ENCODE measurements at places on chromosomes 2 and 18.

GRCh38 chr2:128405467-128405900 is 86.8 kb upstream of the HS6ST1 start:
- DNase-seq, result no peak

- no peak for DNase-seq
These were observed 1.3 kb downstream of the DCDC2C start for GRCh38 chr2:3704692-3705091.

GRCh38 chr2:6143812-6144211 is 451.6 kb downstream of the SOX11 start:
- DNase-seq, result no peak

GRCh38 chr2:5713101-5713500 is 20.9 kb downstream of the SOX11 start:
- no peak for DNase-seq

DNA sequence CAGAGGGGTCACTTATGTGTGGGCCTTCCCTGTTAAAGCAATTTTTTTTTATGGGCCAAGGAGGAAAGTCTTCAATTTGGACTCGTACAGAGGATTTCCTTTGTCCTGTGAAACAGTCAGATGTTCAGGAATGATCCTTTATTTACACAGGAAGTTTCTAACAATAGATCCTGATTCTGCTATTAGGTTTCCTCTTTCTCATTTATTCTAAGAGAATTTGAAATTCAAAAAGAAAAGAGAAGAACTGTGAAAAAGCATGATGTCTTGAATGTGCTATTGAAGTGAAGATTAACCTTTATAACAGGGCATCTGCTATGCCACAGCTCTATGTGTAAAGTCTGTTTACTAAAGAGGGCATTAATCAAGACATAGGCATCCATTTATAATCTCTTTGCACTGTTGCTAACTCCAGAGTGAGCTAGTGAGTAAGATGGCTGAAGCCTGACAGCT is 105.3 kb upstream of the FAM98A start:
- no peak for DNase-seq

GRCh38 chr2:152466980-152467676 is 132.2 kb downstream of the FMNL2 start:
- DNase-seq, result peak; percentile 76

- no peak for DNase-seq
These were observed 91.5 kb downstream of the ARHGEF33 start for GRCh38 chr2:38981003-38981669.

All from AML-193 (cell line).